ENCODE measurements at places on chromosomes 2 and 18.

- peak; percentile 73 for DNase-seq
Observed at GRCh38 chr2:201116115-201116958, at the start of gene CFLAR. TSS of gene CFLAR (plus strand) at chr2:201116164. CDS start at chr2:201129866, 13,702 bp downstream.

DNA sequence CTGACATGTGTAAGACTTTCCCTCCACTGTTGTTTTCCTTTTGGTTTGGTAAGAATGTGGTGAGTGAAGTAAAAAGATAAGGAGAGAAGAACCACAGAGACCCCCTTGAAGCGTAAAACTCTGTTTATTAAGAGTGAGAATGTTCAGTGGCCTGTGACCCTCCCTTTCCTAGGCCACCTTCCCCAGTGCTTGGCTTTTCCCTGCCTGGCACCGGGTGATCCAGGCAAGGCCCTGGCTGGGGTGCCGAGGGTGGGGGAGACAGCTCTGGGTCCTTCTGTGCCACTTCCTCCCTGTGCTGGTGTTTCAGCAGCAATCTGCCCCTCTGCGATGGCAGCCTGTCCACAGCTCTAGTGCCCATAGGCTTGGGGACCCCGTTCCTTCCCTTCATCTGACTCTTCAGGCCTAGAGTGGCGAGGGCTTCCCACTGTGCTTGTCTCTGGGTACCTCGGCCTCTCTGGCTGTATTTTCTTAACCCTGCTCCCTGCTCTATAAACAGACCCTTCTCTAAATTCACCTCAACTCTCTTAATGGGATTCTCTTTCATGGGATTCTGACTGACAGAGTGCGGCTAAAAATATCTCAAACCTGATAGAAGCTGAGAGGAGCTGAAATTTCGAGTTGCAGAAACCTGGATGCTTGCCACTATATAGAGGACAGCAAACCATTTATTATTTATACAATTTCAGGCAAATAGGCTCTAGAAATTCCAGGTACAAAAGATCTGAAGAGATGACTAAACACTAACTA is 461.0 kb downstream of the DLGAP1 start:
- no peak for DNase-seq

- no peak for DNase-seq
Observed at GRCh38 chr18:55706898-55707297, 118.9 kb upstream of the TCF4 start.

GRCh38 chr2:134952608-134953007 is 34.0 kb downstream of the CCNT2 start:
- DNase-seq, result no peak

- no peak for DNase-seq
Observed at GRCh38 chr2:1283020-1283801, 130.1 kb upstream of the TPO start.

GRCh38 chr2:98487806-98488189 is 43.1 kb downstream of the INPP4A start:
- peak; percentile 23 for DNase-seq

- no peak for DNase-seq
Observed at GRCh38 chr2:165631089-165631488, 161.6 kb downstream of the CSRNP3 start.

- DNase-seq, result no peak
Observed at GRCh38 chr2:191991442-191991841, 144.6 kb upstream of the CAVIN2 start.

DNA sequence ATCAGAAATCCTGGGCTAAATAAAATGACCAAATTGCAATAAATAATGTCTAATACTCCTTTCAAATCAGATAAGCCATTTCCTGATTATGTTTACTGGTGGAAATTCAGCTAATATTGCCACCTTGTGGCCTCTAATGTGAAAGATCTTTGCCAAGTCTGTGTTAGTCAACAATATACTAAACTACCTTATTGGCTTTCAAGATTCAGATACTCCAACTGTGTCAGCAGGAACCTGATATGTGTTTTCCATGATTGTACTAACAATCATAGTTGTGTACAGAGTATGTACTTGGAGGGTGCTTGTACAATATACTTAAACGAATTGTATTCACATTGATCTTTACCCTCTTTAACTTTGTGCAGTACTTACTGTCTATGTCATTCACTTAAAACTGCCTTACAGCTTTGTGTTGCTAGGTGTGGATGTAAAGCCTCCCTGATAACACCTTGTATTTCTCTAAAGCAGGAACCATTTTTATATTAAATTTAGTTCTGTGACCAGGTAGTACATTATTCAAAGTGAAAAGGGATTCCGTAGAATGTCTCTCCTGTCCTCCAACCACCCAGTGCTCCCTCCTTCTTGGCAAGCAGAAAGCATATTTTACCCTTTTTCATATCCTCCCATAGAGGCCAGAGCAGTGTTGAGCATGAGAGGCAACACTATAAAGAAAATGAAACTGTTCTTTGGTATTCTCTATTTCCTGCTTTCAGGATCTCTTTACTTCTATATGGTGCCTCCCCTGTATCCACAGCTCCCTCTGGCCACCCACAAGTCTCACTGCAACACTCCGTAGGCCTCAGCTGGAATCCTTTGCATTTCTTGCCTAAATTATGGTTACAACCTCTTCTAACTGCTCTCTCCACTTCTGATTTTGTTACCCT is 75.2 kb upstream of the C2orf15 start:
- peak; percentile 42 for DNase-seq

DNA sequence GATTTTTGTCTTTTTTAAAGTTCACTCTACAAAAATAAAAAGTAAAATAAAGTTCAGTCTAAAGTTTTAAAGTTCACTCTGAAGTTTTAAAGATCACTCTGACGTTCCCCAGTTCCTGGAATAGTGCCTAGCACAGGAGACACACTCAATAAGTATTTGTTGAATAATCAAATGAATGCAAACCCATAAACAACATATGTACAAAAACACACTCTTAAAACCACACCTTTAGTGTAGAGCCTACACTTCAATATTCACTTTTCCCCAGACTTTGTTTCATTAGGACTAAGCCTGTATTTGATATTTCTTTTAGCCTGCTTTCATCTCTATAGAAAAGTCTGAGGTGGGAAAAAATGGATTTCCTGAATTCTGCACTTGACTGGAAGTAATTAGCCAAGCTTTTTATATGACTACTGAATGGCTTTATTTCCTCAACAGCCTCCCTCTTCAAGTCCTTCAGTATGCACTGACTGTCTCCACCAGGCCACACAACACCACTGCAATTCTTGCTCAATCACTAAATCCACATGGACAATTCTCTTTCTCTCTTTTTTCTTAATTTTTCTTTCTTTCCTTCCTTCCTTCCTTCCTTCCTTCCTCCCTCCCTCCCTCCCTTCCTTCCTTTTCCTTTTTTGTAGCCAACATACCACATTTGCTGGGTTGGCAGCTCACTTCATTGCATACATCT is 104.6 kb downstream of the SS18 start:
- no peak for DNase-seq

GRCh38 chr2:113762377-113763118 is 6.1 kb upstream of the SLC35F5 start:
- DNase-seq, result no peak

DNA sequence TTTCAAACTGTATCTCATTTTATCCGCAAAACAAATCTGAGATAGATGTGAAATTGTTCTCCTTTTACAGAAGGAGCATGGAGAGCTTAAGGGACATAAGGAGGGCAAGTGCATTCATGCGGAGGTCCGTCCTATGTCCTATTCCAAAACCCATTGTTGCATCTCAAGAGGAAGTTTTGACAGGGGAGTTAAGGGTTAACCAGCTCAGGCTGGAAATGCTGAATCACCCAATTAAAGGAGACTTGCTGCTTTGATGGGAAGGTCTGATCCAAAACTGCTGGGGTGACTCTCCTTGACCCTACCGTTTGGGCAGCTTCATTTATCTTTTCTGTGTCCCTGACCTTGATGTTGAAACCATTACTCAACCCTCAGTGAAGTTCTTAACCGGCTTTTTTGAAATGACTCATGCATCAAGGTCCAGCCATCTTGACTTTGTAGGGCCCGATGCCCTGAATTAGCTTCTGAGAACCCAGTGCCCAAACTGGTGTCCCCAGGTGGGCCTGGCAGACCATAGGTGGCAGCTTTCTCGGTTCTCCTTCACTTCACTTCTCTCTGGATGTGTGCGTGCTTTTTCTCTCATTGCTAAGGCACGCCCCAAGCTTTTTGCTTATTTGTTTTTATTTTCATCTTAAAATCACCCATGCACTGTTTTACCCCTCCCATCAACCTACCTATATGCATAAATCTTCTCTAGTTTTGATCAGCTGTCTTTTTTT is 15.9 kb upstream of the TXNDC2 start:
- DNase-seq, result no peak

DNA sequence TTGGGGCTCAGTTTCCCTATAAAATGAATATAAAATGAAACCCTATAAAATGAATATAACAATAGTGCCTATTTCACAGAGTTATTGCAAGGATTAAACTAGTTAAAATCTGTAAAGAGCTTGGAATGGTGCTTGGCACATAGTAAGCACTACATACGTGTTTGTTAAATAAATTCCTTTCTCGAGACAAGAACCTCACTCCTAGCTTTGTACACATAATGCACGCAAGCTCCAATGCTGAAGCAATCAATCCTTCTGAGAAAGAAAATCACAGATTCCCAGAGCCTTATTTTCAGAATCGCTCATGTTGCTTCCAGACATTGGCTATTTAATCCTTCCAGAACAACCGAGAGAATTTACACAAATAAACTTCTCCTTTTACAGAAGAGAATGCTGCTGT is 440.9 kb downstream of the IRS1 start:
- DNase-seq, result no peak

DNA sequence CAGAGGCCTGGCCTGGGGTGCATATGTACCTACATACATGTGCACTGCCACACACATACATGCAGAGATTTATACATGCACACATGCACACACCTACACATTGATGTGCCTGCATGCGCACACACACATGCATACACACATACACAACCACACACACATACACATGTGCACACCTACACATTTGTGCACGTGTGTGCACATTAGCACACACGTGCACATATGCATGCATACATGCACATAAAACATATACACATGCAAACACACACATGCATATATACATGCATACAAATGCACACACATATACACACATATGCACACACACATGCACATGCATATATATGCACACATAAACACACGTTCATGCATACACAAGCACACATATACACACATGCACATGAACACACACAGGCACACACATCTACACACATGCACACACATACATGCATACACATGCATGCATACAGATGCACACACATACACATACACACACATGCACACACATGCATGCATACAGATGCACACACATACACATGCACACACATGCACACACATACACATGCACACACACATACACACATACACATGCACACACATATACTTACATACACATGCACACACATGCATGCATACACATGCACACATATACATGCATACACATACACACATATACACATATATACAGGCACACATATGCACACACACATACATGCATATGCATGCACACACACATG is 23.6 kb upstream of the OTOS start:
- no peak for DNase-seq

- no peak for DNase-seq
Observed at GRCh38 chr2:237290261-237290660, 123.7 kb downstream of the COL6A3 start.

DNA sequence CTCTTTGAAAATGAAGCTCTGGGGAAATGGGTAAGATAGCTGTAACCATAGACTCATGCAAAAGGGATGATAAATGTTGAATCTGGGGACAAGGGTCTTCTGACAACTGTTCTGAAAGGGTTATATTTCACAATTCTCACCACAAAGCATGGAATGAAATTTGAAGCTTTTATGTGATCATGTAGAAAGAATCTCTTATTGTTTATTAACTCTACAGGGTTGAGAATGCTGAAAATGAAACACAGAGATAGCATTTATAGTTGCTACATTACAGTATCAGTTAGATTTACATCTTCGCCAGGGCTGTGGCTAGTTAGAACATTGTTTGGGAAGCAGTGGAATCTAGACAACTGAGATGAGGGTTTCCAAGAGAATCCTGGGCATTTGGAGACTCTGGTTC is 97.4 kb upstream of the LHCGR start:
- DNase-seq, result no peak

DNA sequence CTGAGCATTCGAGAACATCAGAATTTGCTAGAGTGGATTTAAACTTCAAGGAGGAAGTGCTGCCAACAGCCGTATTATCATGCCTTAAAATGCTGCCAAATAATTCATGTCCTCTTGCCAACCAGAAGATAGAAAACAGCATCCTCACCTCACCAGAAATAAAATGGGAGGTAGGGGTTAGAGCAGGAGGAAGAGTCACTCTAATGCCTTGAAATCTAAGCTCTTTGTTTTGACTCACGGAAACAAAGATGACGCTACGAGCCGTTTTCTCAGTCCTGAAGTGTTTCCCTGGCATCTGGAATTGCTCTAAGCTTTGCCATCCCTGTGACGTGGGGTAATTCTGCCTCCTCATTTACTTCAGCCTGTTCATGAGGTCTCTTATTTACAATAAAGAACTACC is 97.1 kb downstream of the PRPF40A start:
- DNase-seq, result no peak

- DNase-seq, result no peak
Observed at GRCh38 chr2:207131594-207131993, 34.2 kb downstream of the KLF7 start.

All from GDM1 (cell line).